ENCODE measurements at places on chromosomes 2 and 18.

- no peak for DNase-seq
Measured at GRCh38 chr2:240386326-240386725, 49.1 kb upstream of the GPC1 start.

- no peak for DNase-seq
Measured at GRCh38 chr2:215171796-215172195, 33.4 kb upstream of the ABCA12 start.

DNA sequence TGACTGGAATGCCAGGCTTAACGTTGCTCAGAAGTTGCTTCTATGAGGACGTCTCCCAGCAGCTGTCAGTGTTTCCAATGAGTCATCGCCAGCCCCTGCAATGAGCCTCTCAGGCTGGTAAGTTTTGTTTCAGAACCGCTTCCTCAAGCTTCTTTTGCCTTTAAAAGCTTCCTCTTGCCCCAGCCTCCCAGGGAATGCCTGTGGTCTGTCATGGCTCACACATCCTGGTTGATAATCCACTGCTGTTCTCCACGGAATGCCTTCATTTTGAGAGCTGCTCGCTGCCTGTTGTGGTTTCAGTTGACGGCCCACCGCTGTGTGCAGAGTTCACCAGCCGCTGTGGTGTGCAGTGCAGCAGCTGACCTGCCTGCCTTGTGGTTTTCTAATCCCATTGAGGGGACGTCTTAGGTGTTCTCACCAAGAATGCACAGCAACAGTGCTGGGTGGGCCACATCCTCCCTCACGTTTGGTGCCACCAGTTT is 96.4 kb downstream of the RTP5 start:
- peak; percentile 91 for DNase-seq

- DNase-seq, result no peak
Measured at GRCh38 chr2:104845552-104845931, 8.4 kb upstream of the POU3F3 start.

DNA sequence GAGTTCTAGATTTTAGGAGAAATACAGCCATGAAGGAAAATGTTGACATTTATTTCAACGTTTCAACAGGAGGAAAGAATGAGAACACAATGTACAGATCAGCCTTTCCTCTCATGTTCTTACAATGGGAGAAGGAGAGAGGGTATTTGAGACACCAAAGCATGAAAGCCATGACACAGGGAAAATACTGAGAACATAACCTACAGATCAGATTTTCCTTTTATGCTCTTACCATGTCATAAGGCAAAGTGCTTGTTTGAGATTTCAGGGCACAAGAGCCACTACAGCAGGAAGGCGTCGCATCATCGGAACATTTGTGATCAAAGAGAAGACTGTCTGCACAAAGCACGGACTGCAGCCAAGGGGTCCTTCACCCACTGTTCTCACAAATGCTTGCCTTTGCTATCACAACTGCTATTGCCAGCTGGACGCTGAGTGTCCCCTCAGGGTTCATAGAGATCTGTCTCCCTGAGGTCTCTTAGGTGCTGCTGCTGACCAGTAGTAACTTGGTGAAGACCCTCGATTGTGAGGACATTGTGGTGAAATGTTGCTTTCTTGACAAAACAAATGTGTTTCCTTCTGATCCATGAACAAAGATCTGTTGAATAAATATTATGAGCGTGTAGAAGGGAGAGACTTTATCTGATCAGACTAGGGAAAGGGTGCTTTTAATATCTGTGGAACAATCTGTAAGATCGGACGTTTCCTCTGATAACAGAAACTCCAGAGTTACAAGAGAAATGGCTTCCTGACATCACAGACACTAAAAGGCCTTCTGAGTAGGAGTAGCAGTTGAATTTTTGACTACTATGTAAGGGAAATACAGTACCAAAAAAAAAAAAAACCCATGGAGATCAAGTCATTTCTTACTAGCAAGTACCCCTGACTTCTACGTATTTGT is 6.4 kb upstream of the IL1RL1 start:
- no peak for DNase-seq

DNA sequence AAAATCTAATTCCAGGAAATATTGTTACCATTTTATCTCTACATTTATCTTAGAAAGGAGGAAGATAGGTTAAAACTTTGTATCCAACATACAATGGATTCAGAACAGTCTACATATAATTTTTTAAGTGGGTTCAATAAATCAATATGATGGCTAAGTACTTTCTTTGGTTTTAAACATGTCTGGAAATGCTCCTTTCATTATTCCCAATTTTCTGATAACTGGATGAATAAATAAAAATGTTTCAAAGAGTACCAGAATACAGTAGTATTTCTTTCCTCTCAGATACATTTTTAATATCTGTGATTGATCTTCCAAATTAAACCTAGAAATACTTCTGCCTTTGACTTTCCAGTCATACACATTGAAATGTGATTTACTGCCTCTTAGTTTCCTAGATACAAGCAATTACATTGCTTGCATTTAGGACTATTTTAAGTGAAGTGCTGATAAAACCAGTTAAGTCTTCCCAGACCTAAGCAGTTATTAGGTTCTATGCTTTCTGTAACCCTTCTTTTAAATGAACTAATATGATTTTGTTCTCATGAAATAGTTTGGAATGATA is 283.5 kb downstream of the CCDC178 start:
- DNase-seq, result no peak

GRCh38 chr18:49009661-49010060 is 58.9 kb upstream of the SMAD7 start:
- DNase-seq, result no peak

- no peak for DNase-seq
Measured at GRCh38 chr2:66700677-66701066, 265.7 kb downstream of the MEIS1 start.

- DNase-seq, result no peak
Measured at GRCh38 chr2:133574186-133574585, 5.9 kb upstream of the NCKAP5 start.

DNA sequence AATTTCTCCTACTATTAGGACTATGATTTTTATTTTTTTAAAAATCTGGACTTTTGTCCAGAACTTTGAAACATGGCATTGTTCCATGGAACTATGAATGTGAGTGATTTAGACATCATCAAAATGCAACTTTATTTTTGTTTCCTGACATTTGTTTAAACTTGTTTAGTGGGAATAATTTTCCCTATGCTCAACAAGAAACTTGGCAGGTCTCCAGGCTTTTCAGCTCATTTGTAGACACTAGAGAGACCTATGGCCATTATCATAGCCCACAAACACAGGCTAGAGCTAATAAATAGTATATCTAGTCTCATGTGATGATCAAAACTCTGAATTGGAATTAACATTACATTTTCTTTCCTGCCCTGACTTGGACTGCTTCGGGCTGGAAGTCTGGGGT is 145.1 kb upstream of the CELF4 start:
- no peak for DNase-seq

- DNase-seq, result no peak
Measured at GRCh38 chr2:147500229-147500628, 344.6 kb upstream of the ACVR2A start.

- no peak for DNase-seq
Measured at GRCh38 chr2:106107509-106108131, 86.5 kb downstream of the UXS1 start.

DNA sequence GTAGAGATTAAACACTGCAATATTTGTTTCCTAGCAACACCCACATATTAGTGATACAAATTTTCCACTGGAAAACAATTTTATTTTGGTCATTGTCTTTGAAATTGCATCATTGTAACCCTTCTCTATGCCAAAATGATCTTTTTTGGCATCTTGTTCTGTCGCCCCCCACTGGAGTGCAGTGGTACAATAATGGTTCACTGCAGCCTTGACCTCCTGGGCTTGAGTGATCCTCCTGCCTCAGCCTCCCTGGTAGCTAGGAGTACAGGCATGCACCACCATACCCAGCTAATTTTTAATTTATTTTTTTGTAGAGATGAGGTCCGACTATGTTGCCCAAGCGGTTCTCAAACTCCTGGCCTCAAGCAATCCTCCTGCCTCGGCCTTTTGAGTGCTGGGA is 117.4 kb downstream of the PIK3C3 start:
- DNase-seq, result no peak

DNA sequence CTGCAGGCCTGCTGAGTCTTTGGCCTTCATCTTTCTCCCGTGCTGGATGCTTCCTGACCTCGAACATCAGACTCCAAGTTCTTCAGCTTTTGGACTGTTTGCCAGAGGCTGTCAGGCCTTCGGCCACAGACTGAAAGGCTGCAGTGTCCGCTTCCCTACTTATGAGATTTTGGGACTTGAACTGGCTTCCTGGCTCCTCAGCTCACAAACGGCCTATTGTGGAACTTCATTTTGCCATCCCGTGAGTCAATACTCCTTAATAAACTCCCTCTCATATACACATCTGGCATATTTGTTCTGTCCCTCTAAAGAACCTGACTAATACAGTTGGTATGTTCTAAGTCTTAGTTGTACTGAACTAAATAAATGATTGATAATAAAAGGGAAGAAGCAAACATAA is 702.8 kb upstream of the LINC00305 start:
- no peak for DNase-seq
